CD4-positive, alpha-beta T cell (primary cell): ENCODE measurements at places on chromosomes 11 and 22. TPM values are rescaled to one million over a fixed set of nuclear protein-coding genes. Genes with fewer than 3 reads are reported as not detected.

SYCE3 gene
- not detected for total RNA-seq

SYT12 gene
- total RNA-seq = not detected

GSTT2B gene
- not detected for total RNA-seq

HPS4 gene
- 67.0 TPM for total RNA-seq

GRCh38 chr22:25051983-25052710, 99.6 kb downstream of the KIAA1671 start:
- no peak for DNase-seq

GRCh38 chr11:10268746-10269488, 25.1 kb downstream of the SBF2 start:
- no peak for DNase-seq

DNA sequence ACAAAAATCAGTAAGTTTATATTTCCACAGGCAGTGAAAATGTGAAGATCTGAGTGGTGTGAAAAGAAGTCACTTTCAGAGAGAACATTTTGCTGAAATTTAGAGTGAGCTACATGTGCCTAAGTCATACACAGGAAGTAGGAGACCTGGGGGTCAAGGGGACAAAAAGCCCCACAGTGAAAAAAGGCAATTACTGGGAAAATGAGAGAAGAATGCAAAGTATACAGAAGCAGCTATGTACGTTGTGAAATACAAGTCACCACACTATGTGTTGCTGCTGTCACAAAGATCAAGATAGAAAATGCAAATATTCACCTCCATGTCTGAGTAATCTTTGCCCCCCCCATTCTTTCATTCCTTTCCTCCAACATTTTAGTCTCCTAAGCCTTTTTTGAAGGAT, 21.6 kb upstream of the SESN3 start:
- DNase-seq = no peak

DNA sequence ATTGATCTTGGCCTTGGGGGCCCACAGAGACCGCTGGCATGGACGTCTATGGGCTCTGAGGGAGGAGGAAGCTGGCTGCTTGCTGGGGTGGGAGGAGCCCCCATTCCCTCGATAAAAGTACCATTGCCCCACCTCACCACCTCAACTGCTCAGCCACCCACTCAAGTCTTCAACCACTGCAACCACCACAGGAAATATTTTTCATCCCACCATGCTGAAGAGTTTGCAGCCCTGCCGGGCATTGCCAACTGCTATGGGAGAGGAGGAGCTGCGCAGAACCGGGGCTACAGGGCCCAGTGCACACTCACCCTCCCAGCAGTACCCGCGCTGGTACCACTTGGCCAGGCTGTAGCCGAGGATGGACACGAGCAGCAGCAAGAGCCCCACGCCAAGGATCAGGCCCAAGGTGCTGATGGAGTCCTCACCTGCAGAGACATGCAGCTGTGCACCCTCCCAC, 29.2 kb downstream of the IL10RA start:
- DNase-seq = no peak

GRCh38 chr11:44702889-44703288, 23.9 kb upstream of the TSPAN18 start:
- DNase-seq = no peak

GRCh38 chr22:23035557-23036277, 34.6 kb upstream of the GNAZ start:
- DNase-seq = no peak

- peak; percentile 59 for DNase-seq
These were observed 11.5 kb upstream of the RAB39A start for GRCh38 chr11:107916671-107917241.
